Activated CD4-positive, alpha-beta T cell treated with anti-CD3 and anti-CD28 coated beads, Interleukin-2, amount 10 ng/mL, durations not matched to agents 7 days and 5 days (primary cell): ENCODE measurements at places on chromosomes 6 and 20. TPM values are rescaled to one million over a fixed set of nuclear protein-coding genes. Genes with fewer than 3 reads are reported as not detected.

The AKAP7 gene
- 7.8 TPM for total RNA-seq

The CTAGE9 gene
- not detected for total RNA-seq

The ANKRD66 gene
- not detected for total RNA-seq

The SNRPB gene
- total RNA-seq = 247 TPM
